ENCODE measurements at places on chromosomes 3 and 15. TPM values are rescaled to one million over a fixed set of nuclear protein-coding genes. Genes with fewer than 3 reads are reported as not detected.

- DNase-seq, result no peak
Observed at GRCh38 chr15:64597477-64597822, 137.1 kb downstream of the ZNF609 start.

The POLG gene
- total RNA-seq, result 63.1 TPM

DNA sequence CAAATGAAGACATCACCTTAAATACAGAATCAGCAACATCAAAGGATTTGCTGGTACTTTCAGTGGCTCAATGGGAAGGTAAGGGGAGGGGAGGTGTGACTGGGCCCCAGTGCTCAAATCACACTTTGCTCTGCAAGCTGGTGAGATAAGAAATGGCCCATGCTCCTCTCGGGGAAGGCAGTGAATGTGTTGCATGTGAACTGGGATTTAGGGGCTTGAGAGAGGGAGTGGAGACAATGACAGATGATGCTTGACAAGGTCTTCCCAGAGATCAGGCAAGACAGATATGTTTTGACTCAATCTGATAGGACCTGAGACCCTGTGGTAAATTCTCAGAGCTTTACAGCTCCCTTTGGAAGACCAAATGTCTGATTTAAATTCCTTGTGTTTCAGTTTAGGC is 233.0 kb upstream of the PROK2 start:
- DNase-seq, result no peak

GRCh38 chr15:91908391-91908790 is 54.9 kb downstream of the SLCO3A1 start:
- DNase-seq, result no peak

DNA sequence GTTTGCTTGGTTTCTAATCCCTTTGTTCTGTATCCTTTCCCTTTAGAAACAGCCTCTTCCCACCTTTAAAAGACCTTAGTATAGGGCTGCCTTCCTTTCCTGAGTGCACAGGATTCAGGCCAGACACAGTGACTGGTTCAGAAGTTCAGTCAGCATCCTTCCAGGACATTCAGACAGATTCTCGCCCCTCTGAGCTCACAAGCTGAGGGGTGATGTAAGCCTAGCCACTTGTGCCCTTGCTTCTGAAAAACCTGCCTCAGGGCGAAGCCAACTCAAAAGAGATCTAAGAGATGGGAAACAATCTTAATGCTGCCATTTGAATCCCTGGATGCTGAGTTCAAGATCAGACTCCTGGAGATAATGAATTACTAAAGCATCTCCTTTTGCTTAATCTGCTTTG is 6.7 kb upstream of the NSMCE3 start:
- no peak for DNase-seq

- no peak for DNase-seq
Observed at GRCh38 chr15:50890751-50891150, 17.7 kb upstream of the AP4E1 start.

DNA sequence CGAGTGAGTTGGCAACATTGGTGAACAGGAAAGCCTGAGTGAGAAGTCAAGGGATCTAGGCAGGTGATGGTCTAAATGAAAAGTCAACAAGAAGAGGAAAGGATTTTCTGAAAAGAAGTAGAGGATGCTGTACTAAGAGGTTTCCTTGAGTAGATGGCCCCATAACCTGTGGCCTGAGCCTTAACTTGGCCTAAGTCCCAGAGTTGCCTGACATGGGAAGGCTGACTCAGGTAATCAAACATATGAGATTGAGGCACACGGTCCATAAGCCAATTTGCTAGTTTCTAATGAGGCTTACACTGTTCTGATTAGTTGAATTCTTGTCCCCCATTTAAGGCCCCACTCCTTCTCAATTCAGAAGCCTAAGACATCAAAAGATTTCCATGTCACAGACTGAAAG is 262.5 kb upstream of the LMCD1 start:
- DNase-seq, result no peak

The P2RY13 gene
- total RNA-seq, result not detected

DNA sequence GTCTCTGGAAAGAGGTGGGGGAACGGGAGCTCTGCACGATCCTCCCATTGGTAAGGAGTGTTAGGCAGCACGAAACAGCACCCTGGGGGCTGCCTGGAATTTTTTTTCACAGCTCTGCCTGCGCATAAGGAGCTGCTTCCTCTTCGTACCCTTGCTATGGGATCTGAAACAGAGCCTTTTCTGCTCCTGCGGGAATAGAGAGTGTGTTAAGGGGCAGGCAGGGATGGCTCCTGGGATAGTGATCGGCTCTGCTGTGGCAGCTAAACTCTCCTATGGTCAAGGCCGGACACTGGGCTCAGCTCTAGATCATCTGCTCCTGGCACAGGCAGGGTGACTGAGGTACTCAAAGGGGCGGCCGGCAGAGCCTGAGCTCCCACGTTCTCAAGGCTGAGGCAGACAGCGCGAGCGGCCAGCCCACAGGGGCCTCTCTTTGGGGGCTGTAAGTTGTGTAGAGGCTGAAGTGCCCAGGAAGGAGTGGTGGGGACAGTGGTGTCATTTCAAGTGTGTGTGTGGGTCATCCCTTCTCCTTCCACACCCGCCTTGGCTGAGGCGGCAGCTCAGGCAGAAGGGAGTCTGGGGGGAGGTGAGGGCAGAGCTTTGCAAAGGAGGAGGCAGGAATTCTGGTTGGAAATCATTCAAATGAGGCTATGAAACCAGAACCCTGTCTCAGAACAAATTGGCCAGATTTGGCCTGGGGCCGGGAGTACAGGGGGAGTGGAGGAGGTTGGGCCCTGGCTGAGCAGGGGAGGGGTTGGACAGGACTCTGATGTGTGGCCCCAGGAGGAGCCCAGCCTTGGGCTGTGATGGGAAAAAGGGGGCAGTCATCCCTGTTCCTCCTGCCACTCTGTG is 31.0 kb downstream of the EPHB3 start:
- DNase-seq, result no peak

DNA sequence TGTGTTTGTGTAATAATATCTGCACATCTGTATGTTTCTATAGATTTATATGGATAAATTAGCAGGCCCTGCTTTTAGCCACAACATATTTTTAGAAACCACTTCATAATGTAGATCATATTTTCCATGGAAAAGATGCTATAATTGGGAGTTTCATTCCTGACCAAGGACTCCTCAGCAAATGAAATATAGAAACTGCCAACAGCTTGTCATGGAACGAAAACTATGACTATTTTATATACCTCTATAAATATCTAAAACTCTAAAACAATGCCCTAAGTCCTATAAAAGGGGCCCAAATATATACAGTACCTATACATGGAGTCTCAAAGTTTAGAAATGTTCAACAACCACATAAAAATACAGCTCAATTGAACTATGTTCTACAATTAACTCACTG is 27.9 kb downstream of the EID1 start:
- DNase-seq, result no peak

The SSUH2 gene
- total RNA-seq, result 7.6 TPM

DNA sequence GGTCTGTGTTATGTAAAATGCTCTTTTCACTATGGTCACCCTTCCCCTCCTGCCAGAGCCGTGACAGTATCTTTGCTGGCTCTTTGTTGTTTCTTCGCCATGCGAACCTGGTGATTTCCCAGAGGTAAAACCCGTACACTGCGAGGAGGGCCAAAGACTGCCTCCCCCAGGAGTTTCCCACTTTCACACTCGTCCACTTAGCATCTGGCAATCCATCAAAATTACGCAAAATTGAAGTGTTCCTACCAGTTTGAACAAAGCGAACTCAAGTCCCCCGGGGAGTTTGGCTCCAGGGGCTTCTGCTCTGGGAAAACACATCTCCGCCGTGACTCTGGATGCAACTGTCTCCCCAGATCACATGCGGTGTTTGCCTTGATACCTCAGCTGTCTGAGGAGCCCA is 239.9 kb downstream of the FAM43A start:
- DNase-seq, result no peak

- DNase-seq, result no peak
Observed at GRCh38 chr3:43330981-43331380, 44.6 kb downstream of the SNRK start.

- no peak for DNase-seq
Observed at GRCh38 chr3:8380904-8381704, 120.5 kb upstream of the LMCD1 start.

The CSK gene
- 62.8 TPM for total RNA-seq

The NIT2 gene
- total RNA-seq, result 64.1 TPM

DNA sequence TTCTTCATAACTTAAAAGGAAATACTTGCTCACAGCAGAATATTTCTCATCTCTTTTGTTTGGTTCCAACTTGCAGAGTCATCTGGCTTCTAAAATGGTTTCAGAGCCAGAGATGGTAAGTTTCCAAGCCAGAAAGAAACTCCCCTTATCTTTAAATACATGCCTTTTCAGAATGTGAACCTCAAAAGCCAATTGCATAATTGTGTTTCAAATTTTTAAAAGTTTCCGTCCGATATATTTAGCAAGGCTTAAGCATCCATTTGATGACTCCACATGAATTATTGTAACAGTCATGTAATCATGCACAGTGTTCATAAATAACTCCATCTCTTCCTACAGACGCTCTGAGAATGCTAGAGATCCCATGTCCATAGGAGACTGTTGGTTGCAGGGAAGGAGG is 40.6 kb upstream of the C3orf80 start:
- DNase-seq, result no peak

- DNase-seq, result no peak
Observed at GRCh38 chr15:38111070-38111469, 141.6 kb upstream of the SPRED1 start.

The LARP6 gene
- total RNA-seq, result 19.7 TPM

The PLCH1 gene
- total RNA-seq, result 3.1 TPM

- no peak for DNase-seq
Observed at GRCh38 chr3:159892801-159893200, 95.8 kb upstream of the IL12A start.

- DNase-seq, result no peak
Observed at GRCh38 chr15:67931861-67932260, 92.0 kb upstream of the RNU6-1 start.

DNA sequence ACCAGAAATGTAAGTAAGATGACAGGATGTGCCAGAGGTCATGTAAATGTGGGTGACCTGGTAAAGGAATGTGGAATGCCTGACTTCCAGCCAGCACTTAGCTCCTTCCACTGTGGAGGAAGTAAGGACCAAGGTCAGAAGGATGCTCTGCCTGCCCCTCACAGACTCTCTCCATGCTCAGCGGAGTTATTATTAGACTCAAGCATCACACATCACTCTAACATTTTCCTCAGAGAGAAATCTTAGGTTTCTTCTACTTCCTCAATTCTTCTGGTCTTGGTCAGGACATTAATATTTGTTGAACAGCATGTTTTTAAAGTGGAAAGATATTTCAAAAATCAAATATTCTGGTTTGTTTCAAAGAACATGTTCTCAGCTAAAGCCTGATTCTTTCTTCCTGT is 231.4 kb upstream of the WNT5A start:
- no peak for DNase-seq
